ENCODE measurements at places on chromosomes 4 and X.

DNA sequence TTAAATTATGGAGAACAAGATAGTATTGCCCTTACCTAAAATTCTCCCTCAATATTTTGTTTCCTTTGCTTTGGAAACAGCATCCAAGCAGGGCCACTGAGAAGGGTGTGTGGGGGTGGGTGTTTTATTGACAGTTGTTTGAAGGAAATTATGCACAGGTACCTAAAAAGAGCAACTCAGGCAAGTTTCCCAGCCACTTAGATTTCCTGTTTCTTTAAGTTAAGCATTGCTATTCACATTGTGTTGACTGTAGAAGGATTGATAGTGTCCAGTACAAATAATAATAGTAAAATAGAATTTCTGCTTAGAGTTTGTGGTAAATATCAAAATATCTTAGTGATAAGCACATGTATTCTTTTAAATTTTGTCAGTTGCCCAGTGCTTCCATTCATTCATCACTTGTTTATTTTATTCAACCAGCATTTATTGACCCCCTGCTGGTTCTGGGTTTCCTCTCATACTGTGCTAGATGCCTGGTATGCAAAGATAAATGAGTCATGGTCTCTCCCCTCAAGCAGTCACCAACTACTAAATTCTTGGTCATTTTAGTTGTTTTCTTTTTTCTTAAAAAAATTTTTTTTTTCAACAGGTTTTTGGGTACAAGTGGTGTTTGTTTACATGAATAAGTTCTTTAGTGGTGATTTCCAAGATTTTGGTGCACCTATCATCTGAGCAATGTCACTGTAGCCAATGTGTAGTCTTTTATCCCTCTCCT lies 50.0 kb downstream of the GALNT7 start:
- no peak for DNase-seq

GRCh38 chr4:137531986-137532868 lies at the start of gene PCDH18:
Gene PCDH18 (minus strand): TSS chr4:137532494. CDS start chr4:137532088, 406 bp downstream.
- DNase-seq, result no peak

DNA sequence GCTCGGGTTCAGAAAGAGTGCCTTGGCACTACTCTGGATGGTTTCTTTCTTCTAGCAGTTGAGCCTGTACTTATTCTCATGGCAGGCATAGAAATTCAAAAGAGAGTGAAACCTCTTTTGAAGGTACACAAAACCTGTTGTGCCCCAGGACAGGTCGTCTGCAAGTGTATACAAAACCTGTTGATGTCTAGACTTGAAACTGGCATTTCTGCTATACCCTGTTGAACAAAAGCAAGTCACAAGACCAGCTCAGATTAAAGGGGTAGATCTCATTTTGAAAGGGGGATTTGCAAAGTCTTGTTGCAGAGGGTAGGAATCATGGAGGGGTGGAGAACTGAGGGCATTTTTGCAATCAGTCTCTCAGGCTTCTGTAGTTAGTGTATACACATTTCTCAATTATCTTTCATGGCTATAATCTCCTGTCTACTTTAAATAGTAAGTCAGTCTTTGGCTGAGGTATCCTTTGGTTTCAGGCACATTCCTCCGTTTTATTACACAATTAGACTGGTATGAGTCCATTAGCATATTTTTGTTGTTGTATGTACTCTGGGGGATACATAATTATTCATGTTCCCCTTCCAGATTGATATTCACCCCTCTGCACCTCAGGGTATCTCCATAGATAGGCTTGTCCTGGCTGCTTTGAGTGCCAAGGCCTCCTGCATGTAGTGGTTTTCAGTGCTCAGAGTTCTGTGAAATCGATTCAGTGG lies 251.4 kb downstream of the DTHD1 start:
- no peak for DNase-seq

DNA sequence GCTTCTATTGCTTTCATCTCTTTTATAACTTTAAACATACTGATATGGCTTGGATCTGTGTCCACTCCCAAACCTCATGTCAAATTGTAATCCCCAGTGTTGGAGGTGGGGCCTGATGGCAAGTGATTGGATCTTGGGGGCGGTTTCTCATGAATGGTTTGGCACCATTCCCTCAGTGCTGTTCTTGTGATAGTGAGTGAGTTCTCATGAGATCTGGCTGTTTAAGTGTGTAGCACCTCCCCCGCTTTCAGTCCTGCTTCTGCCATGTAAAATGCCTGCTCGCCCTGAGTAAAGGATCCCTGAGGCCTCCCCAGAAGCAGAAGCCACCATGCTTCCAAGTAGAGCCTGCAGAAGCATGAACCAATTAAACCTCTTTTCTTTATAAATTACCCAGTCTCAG lies 17.7 kb downstream of the MND1 start:
- no peak for DNase-seq

DNA sequence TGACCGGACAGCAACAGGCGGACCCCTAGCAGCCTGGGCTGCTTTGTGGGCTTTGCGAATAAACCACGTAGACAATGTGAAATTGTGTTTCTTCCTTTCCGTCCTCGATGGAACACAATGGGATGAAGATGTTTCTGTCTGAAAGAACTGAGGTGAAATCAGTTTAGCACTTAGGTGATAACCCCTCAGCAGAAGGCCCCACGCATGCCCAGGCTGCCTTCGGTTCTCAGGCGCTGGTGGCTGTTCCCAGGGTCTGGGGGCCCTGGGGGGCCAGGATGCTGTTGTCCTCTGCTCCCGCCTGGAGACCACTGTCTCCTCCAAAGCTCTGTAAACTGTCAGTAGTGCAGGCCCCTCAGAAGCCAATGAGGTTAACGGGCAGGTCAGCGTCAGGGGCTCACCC lies 73.9 kb upstream of the HGFAC start:
- no peak for DNase-seq

- no peak for DNase-seq
Observed at GRCh38 chrX:68429216-68429615, 4.1 kb downstream of the OPHN1 start.

DNA sequence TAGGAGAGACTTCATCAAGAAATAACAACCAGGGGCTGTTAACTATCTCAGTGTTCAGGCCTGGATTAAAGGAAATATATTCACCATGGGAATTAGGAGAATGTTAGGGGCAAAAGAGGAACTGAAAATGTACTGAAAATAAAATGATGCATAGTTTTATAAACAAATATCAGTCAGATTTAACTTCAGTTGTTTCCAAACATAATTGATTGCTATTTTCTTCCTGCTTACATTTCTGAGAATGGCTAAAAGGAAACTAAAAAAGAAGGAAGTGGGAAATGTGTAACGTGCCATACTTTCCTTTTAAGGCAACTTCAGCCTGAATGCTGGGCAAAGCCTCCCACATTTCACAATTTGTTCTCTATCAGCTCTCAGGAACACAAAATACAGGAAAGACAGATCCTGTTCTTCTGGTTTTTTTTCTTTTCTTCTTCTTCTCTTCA lies 178.1 kb downstream of the MAML3 start:
- DNase-seq, result no peak

Measured in GM19239 (cell line).